ENCODE measurements at places on chromosomes 5 and 9. TPM values are rescaled to one million over a fixed set of nuclear protein-coding genes. Genes with fewer than 3 reads are reported as not detected.

Gene URM1
- total RNA-seq = 75.8 TPM

Gene FRMPD1
- total RNA-seq = not detected

Gene PRPF4
- 25.0 TPM for total RNA-seq

Gene NFIB
- total RNA-seq = not detected

Gene IRGM
- total RNA-seq = 2.2 TPM

Gene PKD2L2
- not detected for total RNA-seq

Gene PCDHB10
- not detected for total RNA-seq

Gene PCDHA2
- total RNA-seq = not detected

Gene SH3PXD2B
- 0.33 TPM for total RNA-seq

Gene SLC6A3
- total RNA-seq = not detected

Gene MAP1B
- total RNA-seq = not detected

Gene LTC4S
- 2.4 TPM for total RNA-seq

Gene SLC34A3
- not detected for total RNA-seq

Gene PSD2
- not detected for total RNA-seq

Gene LHX3
- not detected for total RNA-seq

Gene GAS1
- 0.67 TPM for total RNA-seq

Gene SCGB3A2
- not detected for total RNA-seq

Gene GRIN1
- total RNA-seq = not detected

Gene GPX3
- not detected for total RNA-seq

Gene GFPT2
- not detected for total RNA-seq

Gene DNAJB5
- 3.9 TPM for total RNA-seq

Gene SOX30
- not detected for total RNA-seq

Gene IFNA21
- total RNA-seq = not detected
